ENCODE measurements at places on chromosomes 6 and 20. TPM values are rescaled to one million over a fixed set of nuclear protein-coding genes. Genes with fewer than 3 reads are reported as not detected.

DEF6 gene
- total RNA-seq, result not detected

SRMS gene
- total RNA-seq, result not detected

BNIP5 gene
- total RNA-seq, result not detected

PNISR gene
- total RNA-seq, result 108 TPM

ADGRG6 gene
- 1.4 TPM for total RNA-seq

CALHM6 gene
- not detected for total RNA-seq

HLA-F gene
- total RNA-seq, result 6.8 TPM

DNA sequence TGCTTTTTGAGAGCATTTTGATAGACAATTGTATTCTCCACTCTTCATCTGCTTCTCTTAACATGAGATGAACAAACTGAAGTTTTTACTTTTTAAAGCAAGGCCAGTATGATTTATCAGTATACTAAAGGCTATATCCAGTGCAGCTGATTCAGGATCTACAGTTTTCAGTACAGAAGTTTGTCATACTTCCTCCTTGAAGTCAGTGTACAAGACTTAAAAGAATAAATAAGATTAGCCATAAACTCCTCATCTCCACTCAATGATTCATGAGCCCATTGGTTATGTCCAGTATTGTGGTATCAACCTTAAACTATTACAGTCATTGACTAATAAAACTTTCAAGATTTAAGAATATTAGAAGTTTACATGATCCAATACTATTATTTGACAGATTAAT is 374.8 kb upstream of the EPHA7 start:
- DNase-seq, result no peak

DNA sequence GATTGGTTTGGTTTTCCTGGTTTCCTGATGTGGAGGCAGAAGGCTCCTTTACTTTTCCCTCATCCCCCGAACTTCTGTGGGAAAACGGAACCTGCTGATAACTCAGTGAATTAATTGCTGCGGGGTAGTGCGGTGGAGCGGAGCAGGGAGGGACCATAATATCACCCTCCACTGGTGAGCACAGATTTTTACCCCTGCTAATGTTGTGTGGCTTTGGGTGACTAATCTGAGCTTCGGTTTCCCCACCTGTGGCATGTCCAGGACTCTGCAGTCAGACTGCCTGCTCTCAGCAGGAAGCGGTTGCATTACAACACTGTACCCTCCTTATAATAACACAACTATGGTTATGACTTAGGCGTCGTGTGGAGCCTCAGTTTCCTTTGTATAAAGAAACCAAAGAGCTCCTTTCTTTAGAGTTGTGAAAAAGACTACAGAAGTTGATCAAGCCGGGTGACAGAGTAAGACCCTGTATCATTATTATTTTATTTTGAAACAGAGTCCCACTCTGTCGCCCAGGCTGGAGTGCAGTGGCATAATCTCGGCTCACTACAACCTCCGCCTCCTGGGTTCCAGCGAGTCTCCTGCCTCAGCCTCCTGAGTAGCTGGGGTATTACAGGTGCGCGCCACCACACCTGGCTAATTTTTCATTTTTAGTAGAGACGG is 2.2 kb upstream of the ID1 start:
- DNase-seq, result peak; percentile 68

GRCh38 chr6:168152980-168153379 is 74.0 kb upstream of the FRMD1 start:
- no peak for DNase-seq

DNA sequence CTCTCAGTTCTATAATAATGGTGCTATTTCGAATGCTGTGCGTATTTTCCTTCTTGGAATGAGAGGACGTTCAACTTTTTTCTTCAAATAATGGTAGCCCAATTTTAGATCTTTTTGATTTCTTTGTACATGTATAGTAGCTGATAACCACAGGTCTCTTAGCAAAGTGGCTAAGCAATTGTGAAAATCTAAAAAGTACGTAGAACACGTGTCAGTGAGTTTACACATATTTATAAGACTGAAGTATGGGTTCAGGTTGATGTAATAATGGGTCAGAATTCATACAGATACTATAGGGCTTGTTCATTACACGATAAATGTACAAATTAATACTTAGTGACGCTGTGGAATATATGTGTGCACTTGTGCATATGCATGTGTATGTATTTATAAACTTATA is 1.3 kb downstream of the SMIM13 start:
- DNase-seq, result no peak

- no peak for DNase-seq
These were observed 104.8 kb downstream of the ZNF217 start for GRCh38 chr20:53488775-53489272.

DNA sequence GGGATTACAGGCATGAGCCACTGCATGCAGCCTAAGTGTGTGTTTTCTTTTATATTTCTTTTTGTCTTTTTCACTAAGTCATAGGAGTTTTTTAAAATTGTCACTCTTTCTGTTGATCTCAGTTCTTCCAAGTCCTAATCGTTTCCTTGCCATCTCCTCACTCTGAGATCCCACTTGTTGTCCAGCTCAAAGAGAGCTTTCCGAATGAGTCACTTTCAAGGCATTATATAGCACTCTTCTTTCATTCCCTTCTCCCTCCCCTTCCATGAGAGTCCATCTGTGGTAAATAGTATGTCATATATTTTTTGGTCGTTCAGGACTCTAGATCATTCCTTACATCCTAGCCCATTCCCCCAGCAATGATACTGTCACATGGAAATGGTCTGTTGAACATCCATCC is 4.3 kb downstream of the VAPB start:
- no peak for DNase-seq

DNA sequence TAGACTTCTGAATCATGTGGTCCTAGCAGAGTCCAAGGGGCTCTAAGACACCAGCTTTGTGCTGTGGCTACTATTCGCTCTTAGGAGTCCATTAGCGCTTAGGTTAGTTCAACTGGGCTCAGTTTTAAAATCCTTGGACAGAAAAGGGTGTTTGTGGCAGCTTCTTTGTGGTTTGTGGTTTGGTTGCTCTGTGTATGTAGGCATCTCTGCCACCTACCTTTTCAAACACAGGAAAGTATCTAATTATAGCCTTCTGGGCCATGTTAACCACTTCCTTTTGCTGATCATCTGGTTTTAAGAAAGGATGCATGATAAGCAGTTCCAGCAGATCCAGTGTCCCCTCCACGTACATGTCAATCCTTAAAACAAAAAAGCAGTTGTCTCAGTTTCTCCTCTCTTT is 10.8 kb downstream of the GSTA4 start:
- peak; percentile 74 for DNase-seq

- no peak for DNase-seq
These were observed 528.7 kb downstream of the CDH26 start for GRCh38 chr20:60486937-60487336.

DNA sequence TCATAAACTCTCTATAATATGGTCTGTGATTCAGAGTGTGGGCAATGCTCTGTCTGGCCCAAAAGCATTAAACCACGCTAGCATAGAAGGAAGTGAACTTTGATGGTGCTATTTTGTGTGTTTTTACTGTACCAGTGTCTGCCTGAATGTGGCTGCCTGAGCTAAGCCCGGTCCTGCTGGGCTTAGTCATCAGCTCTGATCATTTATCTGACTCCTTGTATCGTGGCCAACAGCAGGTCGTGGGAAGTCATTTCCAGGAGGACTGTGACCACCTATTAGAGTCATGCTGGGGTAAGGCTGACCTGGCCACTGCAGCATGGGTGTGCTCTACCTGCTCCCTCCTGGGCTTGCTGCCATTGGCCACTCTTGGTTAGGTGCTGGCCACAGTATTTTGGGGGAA is 239.1 kb upstream of the CEP162 start:
- peak; percentile 61 for DNase-seq
